Suprapubic skin (tissue), 4 donors: ENCODE measurements at places on chromosomes 13 and 19.
A peak's percentile ranks its signal among the peaks of the same experiment; 100 is the strongest.

- H3K27ac ChIP-seq: peak overlapping the region; percentile 55
- no peaks in the 10 kb centered on the region for H3K36me3 ChIP-seq
- peak overlapping the region; percentile 2 for H3K4me3 ChIP-seq
- peaks cover 61% of the 10 kb centered on the region for H3K4me1 ChIP-seq
These were observed 4.4 kb upstream of the KCNN4 start for GRCh38 chr19:43784981-43785808.

GRCh38 chr13:93226623-93227279 lies at the start of gene GPC6:
GPC6 (plus strand) TSS chr13:93226807.
- no peaks in the 10 kb centered on the region for H3K36me3 ChIP-seq
- DNase-seq: no peak
- H3K27me3 ChIP-seq: peaks cover 17% of the 10 kb centered on the region
- H3K4me3 ChIP-seq: peak within 1 kb of the TSS; percentile 54
- H3K27ac ChIP-seq: peak within 1 kb of the TSS; percentile 64

DNA sequence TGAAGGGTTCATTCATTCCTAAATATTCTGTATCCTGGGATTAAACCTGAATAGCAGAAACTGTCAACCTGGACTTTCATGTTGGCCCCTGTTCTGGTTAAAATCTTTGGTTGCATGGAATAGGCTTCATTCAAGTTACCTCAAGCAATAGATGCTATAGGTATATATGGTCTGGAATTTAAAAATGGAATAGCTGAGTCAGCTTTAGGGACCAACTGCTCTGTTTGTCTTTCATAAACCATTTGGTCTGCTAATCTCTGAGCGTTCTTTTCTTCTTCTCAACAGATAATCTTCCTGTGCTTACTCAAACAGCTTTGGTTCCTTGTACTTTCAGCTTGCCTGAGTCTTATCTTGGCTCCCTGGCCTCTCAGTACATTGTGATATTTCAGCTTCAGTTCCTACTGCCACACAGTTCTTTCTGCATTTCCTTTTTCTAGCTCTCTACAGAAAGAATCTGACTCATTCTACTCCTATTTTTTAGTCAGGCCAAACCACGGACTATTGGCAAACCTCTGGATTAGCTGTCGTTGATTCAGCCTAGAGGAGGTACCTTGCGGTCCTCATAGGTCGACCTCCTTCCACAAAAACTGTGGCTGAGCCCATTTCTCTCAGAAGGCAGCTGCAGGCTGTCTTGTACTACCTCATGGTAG lies 35.9 kb upstream of the MAB21L1 start:
- no peak overlapping the region for H3K27ac ChIP-seq
- no peaks in the 10 kb centered on the region for H3K27me3 ChIP-seq
- no peak for DNase-seq
- H3K36me3 ChIP-seq: no peaks in the 10 kb centered on the region

GRCh38 chr19:5628919-5629481 lies 6.1 kb downstream of the SAFB start:
- peaks cover 42% of the 10 kb centered on the region for H3K36me3 ChIP-seq
- no peaks in the 10 kb centered on the region for H3K27me3 ChIP-seq
- DNase-seq: no peak

- DNase-seq: no peak
- peaks cover 64% of the 10 kb centered on the region for H3K36me3 ChIP-seq
- H3K27me3 ChIP-seq: no peaks in the 10 kb centered on the region
These were observed 20.7 kb downstream of the COLGALT1 start for GRCh38 chr19:17575871-17576757.

- H3K4me1 ChIP-seq: no peaks in the 10 kb centered on the region
- H3K27ac ChIP-seq: no peak overlapping the region
- no peaks in the 10 kb centered on the region for H3K27me3 ChIP-seq
- H3K4me3 ChIP-seq: no peak overlapping the region
- H3K36me3 ChIP-seq: no peaks in the 10 kb centered on the region
These were observed 1534.6 kb upstream of the MIR17HG start for GRCh38 chr13:89812856-89813255.

DNA sequence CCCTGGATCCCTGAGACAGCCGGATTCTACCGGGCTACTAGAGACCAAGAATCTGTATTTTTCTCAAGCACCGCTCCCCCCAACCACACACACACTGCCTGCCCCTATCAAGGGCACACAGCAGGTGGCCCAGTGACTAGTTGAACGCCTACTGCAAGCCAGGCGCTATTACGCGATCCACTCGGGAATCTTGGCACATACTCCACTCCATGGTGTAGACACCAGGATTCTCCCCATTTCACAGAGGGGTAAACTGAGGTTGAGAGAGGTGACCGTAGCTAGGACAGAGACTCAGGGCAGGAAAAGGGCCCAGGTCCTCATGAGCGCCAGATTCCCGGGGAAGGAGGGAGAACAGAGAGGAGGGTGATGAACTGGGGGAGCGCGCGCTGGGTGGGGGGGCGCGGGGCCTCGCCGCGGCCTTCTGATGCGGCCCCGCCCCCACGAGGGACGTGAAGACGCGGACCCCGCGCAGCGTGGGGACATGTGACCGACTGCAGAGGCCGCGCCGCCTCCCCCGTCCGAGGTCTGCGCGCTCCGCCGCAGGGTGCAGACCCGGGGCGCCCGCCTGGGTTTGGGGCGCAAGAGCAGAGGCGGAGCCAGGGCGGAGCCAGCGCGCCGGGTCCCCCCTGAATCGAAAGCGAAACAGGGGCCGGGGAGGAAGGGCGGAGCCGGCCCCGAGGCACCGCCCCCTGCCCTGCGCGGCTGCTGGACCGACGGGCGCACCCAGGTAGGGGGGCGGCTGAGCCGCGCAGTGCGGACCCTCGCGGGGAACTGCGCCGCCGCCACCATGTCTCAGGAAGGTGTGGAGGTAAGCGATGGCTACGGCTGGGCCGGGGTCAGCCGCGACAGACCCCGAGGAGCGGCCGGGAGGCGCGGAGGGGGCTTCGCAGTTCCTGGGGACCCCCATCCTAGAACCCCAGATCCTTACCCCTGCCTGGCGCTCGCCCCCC lies at the start of gene SHFL:
Gene SHFL, plus strand, starts transcription at position 677 of the 950 bp plus-strand sequence. Its CDS starts 111 bp downstream, at position 788.
- no peak for DNase-seq
- no peaks in the 10 kb centered on the region for H3K27me3 ChIP-seq
- peak within 1 kb of the TSS; percentile 81 for H3K27ac ChIP-seq

GRCh38 chr19:8148410-8149260 lies 757 bp downstream of the FBN3 start:
- H3K27me3 ChIP-seq: peaks cover 73% of the 10 kb centered on the region
- no peak for DNase-seq
- no peaks in the 10 kb centered on the region for H3K36me3 ChIP-seq
- peak overlapping the region; percentile 40 for H3K4me3 ChIP-seq
- peaks cover 16% of the 10 kb centered on the region for H3K4me1 ChIP-seq
- no peak overlapping the region for H3K27ac ChIP-seq
